Heart left ventricle (tissue), 16 donors: ENCODE measurements at places on chromosomes 16 and 17. TPM values are rescaled to one million over a fixed set of nuclear protein-coding genes. Genes with fewer than 3 reads are reported as not detected.

The B4GALNT2 gene
- not detected for total RNA-seq

The UBALD2 gene
- 31.4 TPM for total RNA-seq

The SKAP1 gene
- not detected for total RNA-seq

The CNTNAP1 gene
- 1.9 TPM for total RNA-seq

GRCh38 chr17:29210879-29211278, 30.7 kb upstream of the MYO18A start:
- no peak overlapping the region for H3K4me3 ChIP-seq
- DNase-seq, result no peak
- H3K27ac ChIP-seq, result no peak overlapping the region

- no peaks in the 10 kb centered on the region for H3K4me1 ChIP-seq
- H3K4me3 ChIP-seq, result no peak overlapping the region
- H3K27ac ChIP-seq, result no peak overlapping the region
Measured at GRCh38 chr17:58039975-58040374, 32.9 kb upstream of the SRSF1 start.

- peak overlapping the region; percentile 94 for H3K4me3 ChIP-seq
- DNase-seq, result no peak
- peaks cover 59% of the 10 kb centered on the region for H3K36me3 ChIP-seq
- H3K27me3 ChIP-seq, result no peaks in the 10 kb centered on the region
- H3K27ac ChIP-seq, result peak overlapping the region; percentile 94
Measured at GRCh38 chr17:4940555-4941318, 669 bp downstream of the RNF167 start.

DNA sequence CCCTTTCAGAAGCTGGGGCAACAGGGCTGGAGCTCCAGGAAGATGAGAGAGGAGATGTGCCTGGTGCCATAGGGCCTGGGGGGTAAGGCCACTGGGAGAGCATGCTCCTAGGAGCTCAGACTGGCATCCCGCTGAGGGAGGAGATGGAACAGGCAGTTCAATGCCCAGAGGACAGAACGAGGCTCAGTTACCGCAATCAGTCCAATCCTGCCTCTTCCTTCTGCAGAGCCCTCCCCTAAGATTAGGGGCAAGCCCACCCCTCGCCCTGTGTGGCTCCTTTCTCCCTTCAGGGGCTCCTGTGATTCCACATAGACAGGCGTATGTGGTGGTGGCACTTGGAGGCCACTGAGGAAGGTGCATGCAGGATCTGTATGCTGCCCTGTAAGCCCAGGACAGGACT, 2.4 kb downstream of the CCDC42 start:
- H3K27ac ChIP-seq, result no peak overlapping the region
- no peak for DNase-seq
- no peak overlapping the region for H3K4me3 ChIP-seq
- no peaks in the 10 kb centered on the region for H3K27me3 ChIP-seq
- H3K36me3 ChIP-seq, result no peaks in the 10 kb centered on the region

- no peak overlapping the region for H3K4me3 ChIP-seq
- no peaks in the 10 kb centered on the region for H3K36me3 ChIP-seq
- DNase-seq, result no peak
- no peaks in the 10 kb centered on the region for H3K27me3 ChIP-seq
- H3K27ac ChIP-seq, result no peak overlapping the region
Measured at GRCh38 chr17:64632606-64633005, 29.5 kb downstream of the SMURF2 start.

GRCh38 chr17:27871407-27871806, 21.8 kb downstream of the LYRM9 start:
- no peak overlapping the region for H3K27ac ChIP-seq
- no peaks in the 10 kb centered on the region for H3K27me3 ChIP-seq
- no peak for DNase-seq
- no peak overlapping the region for H3K4me3 ChIP-seq

- H3K36me3 ChIP-seq, result no peaks in the 10 kb centered on the region
- H3K4me3 ChIP-seq, result no peak overlapping the region
- DNase-seq, result no peak
- H3K27me3 ChIP-seq, result no peaks in the 10 kb centered on the region
Measured at GRCh38 chr17:13508896-13509295, 92.8 kb downstream of the HS3ST3A1 start.

GRCh38 chr17:37828651-37829124, 83.8 kb upstream of the HNF1B start:
- no peak overlapping the region for H3K27ac ChIP-seq
- no peaks in the 10 kb centered on the region for H3K27me3 ChIP-seq
- H3K4me3 ChIP-seq, result no peak overlapping the region
- H3K36me3 ChIP-seq, result no peaks in the 10 kb centered on the region
